ENCODE measurements at places on chromosomes 3 and 15.

DNA sequence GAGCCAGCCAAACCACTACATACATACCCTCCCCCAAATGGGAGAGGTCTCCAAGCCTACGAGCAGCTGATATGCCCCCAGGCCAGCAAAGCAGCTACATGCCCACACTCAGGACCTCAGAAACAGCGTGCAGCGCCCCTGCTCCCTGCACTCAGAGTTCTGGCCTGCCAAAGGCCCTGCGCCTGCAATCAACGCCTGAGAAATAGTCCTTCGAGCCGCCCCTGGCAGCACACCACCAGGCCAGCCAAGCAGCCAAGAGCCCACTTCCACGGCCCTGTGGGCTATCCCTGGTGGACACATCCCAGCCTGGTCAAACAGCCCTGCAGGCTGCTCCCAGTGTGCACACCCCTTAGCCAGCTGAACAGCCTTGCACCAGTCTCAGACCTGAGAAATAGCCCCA lies 139.1 kb downstream of the DMXL2 start:
- DNase-seq = no peak

DNA sequence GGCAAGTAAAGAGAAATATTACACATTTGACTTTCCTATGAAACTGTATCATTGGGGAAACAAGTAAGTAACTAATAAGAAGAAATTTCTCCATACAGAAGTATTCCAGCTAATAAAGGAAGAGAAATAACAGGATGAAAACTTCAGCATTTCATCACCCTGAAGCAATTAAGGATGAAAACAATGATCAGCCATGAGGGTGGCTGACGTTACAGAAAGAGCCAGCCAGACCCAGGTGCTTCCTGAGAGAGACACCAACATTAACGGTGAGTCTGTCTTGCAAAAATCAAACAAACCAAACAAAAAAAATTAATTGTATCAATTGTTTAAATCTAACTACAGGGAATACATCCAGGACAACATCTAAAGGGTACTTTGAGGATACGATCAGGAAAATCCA lies 190.0 kb downstream of the ARRDC4 start:
- DNase-seq = no peak

DNA sequence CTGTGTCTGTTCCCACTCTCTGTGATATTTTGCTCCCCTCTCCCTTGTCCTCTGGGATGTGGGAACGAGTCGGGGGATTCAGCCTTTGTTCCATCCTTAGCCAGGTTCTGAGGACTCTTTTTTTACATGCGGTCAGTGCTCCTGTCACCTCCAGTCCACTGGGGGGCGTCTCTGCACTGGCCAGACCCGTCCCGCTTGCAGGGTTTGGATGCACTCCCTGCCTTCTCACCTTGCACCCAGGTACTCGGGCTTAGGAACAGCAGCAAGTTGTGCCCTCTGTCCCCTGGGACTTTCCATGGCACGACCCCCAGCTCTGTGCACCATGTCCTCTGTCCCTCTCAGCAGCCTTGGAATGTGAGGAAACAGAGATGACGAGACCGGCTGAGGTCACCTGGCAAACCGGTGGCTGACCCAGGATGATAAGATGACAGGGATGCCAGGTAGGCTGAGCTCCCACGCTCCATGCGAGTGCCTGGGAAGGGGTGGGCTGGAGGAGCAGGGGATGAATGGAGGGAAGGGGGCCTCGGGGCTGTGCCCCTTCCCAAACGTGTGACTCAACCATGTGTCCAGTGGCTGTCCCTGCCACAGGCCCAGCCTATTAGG lies 27.3 kb upstream of the FGD5 start:
- no peak for DNase-seq

DNA sequence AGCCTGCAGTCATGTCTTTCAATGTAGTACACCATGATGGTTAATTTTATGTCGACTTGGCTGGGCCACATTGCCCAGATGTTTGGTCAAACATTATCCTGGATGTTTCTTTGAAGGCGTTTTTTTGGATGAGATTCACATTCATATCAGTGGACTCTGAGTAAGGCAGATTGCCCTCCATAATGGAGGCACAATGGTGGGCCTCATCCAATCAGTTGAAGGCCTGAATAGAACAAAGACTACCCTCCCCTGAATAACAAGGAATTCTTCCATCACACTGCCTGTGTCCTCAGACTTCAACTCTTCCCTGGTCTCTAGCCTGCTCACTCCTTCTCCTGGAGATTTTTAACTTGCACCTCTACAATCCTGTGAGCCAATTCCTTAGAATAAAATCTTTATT lies 83.8 kb upstream of the CHL1 start:
- DNase-seq = no peak

GRCh38 chr15:28111543-28111942 lies 12.4 kb upstream of the OCA2 start:
- no peak for DNase-seq

- no peak for DNase-seq
These were observed 53.4 kb upstream of the EIF5A2 start for GRCh38 chr3:170961616-170962400.

DNA sequence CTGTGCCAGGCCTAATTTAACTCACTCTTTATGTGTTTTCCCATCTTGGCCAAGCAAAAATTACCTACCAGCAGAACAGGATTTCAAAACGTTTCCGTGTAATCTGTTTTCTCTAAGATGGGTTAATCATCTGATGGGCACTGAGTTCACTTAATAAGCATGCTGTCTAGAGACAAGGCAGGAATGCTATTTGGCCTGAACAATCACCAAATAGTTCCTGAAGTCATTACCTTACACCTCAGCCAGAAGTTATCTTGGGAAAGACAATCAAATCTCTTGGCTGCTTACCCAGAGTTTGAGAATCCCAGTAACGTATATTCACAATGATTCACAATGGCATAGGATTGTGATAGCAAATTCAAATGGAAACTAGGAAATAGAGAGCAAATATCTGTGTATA lies 779.1 kb downstream of the CADM2 start:
- DNase-seq = no peak

DNA sequence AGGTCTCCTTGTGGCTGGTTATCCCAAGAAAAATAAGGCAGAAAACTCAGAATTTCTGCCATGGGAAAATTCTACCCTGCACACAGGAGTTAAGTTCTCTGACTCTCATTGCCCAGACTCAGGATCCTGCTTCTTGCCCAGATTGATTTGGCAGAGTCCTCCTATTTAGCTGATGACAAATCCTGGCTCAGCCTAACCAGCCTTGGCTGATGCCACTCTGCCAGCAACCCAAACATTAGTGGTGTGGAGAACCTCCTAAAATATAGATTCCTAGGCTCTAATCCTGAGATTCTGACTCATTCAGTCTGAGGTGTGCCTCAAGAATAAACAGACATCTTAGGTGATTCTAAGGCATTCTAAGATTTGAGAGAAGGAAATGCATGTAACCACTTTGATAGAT lies 60.5 kb upstream of the ACTC1 start:
- no peak for DNase-seq

DNA sequence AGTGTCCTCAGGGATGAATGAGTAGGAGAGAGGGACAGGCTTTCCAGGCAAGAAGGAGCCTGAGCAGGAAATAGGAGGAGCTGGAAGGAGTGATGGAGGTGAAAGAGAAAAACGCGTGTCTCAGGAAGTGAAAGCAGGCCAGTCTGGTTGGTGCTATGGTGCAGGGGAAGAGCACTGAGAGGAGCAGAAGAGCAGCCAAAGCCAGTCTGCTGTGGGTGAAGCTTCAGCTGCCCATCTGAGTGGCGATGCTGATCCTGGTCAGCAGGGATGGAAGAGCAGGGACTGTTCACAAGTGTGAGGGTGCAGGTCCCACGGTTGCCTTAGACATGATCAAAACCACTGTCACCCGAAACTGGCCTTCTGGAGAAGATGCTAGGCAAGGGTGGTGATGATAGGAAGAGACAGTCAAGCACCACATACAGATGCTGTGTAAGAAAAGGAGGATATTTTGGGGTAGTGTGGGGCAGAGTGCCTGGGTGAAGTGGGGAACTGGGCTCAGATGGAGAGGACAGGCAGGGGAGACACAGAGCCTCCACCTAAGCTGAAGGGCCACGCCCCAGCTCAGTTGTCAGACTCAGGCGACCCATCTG lies 5.5 kb upstream of the KY start:
- DNase-seq = no peak

GRCh38 chr3:69741032-69741767 lies 1.9 kb downstream of the MITF start:
- DNase-seq = no peak

- no peak for DNase-seq
These were observed 22.2 kb upstream of the EID1 start for GRCh38 chr15:48855501-48856440.

DNA sequence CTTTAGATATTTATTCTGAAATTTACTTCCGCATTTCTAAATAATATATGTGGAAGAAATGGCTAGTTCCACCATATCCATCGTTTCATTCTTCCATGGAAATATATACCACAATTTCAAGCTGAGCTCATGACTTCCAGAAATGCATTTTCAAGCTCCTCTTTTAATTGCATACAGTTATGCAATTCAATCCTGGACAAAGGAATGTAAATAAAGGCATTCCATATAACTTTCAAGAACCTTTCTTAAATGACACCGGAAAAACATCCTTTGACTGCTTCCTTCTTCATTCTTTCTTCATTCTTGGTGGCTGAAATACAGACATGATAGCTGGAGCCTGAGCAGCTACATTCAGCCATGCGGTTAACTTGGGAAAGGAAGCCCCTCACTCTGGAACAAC lies 185.2 kb upstream of the GADL1 start:
- no peak for DNase-seq

DNA sequence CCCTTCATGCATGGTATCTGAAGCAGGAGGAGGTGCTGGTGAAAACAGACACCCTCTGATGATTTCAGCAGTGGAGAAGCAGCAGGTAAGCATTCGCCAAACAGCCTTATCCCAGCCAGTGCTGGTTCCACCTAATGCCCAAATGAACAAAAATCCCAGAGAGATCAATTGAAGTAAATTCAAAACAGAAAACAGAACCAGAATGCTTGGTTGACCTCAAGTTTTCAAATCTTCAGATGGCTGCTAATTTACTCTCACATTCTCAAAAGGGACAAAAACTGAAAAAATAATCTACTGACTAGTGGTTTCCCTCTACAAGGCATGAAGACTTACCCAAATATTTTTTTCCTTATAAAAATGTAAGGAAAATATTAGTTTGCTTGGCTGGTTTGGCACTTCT lies 87.0 kb upstream of the MYO5C start:
- DNase-seq = no peak

GRCh38 chr3:126582311-126582710 lies 23.6 kb upstream of the C3orf22 start:
- DNase-seq = no peak

DNA sequence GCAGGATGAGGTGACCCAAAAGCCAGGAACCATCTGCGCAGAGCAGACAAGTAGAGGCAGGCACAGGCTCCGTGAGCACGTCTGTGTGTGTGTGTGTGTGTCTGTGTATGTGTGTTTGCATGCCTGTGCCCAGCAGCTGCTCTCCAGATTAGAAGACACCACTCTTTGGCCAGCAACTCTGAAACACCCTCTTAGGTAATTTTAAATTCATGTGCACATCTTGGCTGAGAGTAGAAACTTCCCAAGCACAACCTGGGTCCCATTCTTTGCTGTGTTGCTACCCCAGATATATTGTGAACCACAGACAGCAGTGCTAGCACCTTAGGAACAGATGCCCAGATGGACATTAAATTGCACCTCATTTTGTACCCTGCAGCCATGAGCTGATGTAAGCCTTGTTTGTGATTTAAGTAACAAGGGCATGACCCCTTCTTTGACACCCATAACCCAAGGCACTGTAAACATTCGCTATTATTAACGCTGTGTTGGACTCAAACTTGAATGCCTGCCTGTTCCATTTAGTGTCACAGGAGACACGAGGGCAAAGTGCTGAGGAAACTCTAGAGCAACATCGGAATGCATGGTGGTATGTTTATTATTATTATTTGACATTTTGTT lies at the start of gene FILIP1L:
Gene FILIP1L, minus strand, starts transcription at position 89 of the 618 bp plus-strand sequence.
- DNase-seq = no peak

DNA sequence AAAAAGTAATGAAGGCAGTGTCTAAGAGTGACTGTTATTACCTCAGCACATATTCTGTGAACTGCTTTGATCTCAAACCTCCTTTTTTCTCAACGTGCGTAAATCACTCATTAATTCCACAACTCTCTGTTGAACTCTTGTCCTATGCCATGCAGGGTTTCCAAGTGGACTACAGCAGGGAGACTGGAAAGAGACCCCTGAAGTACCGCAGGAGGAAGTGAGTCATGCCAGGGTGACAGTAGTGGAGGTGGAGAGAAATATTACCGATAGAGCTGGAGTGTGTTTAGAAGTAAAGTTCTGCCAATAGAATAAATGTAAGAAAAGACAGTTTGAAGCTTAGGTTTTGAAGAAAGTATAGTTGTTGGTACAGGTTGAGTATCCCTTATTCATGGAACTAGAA lies 908.9 kb downstream of the ROBO1 start:
- DNase-seq = no peak

DNA sequence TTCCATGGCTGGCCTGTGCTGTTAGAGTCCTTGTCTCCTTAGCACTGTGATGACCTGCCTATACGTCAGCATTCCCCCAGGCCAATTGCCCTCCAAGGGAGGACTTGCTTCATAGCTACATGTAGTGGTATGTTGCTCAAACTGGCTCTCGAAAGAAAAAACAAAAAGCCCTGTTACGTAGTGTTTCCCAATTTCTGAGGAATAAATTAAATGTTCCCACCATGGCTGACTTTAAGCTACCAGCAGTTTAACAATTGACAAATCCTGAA lies 54.6 kb downstream of the WNT7A start:
- no peak for DNase-seq

DNA sequence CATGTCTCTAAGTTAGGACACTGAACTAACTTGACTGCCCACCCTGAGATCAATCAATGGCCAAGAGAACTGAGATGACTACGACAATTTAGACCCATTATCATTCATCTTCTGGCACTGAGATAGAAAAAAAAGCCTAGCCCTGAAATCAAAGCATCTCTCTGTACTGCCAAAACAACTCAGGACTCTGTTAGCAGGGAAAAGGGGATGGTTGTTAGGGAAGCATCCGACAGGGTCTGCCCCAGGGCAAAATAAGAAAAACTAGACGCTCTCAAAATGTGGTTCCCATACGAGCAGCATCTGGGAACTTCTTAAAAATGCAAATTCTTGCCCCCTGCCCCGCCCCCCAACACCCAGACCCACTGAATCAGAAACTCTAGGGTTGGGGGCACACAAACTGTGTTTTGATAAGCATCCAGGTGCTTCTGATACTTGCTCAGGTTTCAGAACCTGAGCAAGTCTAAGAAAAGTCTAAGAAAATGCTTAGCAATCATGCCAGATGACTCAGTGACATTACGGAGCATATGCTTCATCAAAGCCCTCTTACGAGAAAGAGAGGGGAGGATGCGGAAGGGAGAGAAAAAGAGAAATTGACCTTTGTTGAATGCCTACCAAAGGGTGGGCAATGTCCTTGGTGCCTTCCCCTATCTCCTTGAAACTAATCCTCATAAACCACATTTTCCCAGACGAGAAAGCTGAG lies 172.8 kb upstream of the HES1 start:
- no peak for DNase-seq

DNA sequence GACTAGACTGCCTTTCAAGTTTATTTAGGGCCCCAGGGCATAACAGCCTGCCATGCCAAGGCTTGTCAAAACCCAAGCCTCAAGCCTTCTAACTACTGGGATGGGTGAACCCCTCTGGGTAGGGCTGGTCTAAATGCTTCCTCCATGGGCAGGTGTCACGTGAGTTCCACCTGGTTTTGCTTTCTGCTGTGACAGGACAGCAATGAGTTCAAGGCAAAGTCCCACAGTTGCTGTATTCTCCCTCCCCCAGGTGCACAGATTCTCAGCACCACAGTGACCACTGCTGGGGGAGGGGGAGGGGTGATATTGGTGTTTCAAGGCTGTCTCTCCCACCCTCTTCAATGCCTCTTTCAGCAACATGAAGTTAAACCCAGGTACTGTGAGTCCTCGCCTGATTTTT lies 46.9 kb upstream of the UBE2Q2 start:
- DNase-seq = no peak

GRCh38 chr15:94231723-94232468 lies 535 bp downstream of the MCTP2 start:
- DNase-seq = no peak

Data from stimulated activated CD8-positive, alpha-beta memory T cell treated with anti-CD3 and anti-CD28 coated beads, Interleukin-2, amount 100 ng/mL, for 1 hour (primary cell).